ENCODE measurements at places on chromosomes 6 and 20. TPM values are rescaled to one million over a fixed set of nuclear protein-coding genes. Genes with fewer than 3 reads are reported as not detected.

- DNase-seq: no peak
Measured at GRCh38 chr6:128305228-128305627, 215.2 kb downstream of the PTPRK start.

GRCh38 chr6:90581146-90581545, 5.7 kb downstream of the MAP3K7 start:
- no peak for DNase-seq

- DNase-seq: no peak
Measured at GRCh38 chr6:135935941-135936601, 84.6 kb downstream of the PDE7B start.

GRCh38 chr6:26223228-26223627, 136.0 kb downstream of the HFE start:
- no peak for DNase-seq

DNA sequence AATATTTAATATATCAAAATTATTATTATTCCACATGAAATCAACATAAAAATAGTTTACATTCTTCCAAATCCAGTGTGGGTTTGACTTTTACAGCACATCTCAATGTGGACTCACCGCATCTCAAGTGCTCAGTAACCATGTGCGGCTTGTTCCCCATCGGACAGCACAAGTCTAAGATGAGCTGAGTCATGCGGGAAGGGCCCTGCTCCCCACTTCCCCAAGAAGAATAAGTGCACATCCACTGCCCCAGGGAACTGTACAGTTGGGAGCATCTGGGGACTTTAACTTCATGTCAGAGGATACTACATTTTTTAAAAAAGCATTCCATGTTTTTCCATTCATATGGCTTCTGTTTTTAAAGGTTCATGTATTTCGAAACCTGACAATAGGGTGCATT, 325.6 kb downstream of the BTBD3 start:
- DNase-seq: no peak

Gene FGD2
- 17.1 TPM for total RNA-seq

Gene LIN28B
- not detected for total RNA-seq

Gene PPIL4
- total RNA-seq: 31.4 TPM

Gene BMP2
- total RNA-seq: 2.6 TPM

Gene NHLRC1
- total RNA-seq: 1.5 TPM

Gene PTCHD4
- total RNA-seq: 0.14 TPM

Gene OR2H2
- not detected for total RNA-seq

Measured in sigmoid colon (tissue), 7 donors.